Activated CD4-positive, alpha-beta T cell treated with anti-CD3 and anti-CD28 coated beads, Interleukin-2, Interleukin-6, amounts not matched to agents 100 ng/mL and 50 ng/mL, durations not matched to agents 16 hours and 8 hours (primary cell): ENCODE measurements at places on chromosomes 1 and 21.

GRCh38 chr1:51920130-51920529, 41.6 kb upstream of the NRDC start:
- DNase-seq = no peak

DNA sequence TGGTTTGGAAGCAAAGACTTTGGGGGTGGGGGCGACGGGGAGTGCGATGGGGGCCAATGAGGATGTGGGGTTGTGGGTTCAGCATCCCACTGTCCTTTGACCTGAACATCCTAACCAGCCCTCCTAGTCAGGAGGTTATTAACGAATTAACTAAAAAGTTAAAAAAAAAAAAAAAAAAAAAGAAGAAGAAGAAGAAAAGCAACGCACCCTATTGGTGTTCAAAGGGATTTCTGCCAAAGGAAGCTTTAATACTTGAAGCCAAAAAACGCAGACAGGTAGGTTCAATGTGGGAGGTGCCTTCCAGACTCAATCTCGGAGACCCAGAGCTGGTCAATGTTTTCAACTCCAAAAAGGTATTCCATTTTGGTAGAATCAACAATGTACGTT, 2.2 kb downstream of the CLIC6 start:
- no peak for DNase-seq

DNA sequence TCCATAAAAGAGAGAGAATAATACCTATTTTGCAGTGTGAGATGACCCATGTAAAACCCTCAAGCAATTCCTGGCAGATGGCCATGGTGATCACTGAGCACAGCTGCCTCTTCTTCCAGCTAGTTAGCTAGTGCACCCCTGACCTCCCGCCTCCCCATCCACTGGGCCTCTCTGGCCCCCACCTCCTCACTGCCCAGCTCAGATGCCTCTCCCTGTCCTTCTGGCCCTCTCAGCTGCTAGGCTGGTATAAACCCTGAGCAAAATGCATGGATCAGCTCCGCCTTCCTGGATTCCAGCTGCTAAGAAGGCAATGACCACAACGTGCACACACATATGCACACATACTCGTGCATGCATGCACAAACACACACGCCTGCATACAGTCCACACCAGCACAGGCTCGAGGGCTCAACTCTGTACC, 117.2 kb downstream of the DMRTB1 start:
- DNase-seq = no peak

DNA sequence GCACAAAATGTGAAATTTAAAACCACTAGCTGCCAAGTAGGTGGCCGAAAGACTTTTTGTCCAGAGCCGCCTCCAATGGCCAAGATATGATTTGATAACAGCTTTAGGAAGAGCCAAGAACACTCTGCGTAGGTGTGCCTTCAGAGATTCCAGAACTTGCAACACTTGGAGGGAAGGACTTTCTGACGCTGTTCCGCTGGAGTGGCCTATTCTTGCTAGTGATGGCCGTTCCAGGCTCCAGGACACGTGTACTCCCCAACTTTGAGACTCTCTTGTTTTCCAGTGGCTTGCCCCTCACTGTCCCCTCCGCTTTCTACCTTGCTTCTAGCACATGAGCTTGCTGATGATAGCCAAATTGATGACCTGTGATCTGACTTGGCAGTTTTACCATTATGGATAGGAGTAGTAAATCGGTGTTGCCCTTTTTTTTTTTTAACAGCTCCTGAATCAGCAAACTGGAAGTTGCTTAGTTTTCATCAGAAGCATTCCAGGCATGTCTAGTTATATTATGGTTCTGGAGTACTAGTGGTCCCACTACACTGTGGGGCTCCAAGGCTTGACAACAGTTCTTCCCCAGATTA, 1.0 kb downstream of the PRDX6 start:
- no peak for DNase-seq

- DNase-seq = no peak
Observed at GRCh38 chr1:27862004-27862403, 10.3 kb upstream of the THEMIS2 start.
